Peyer's patch (tissue), 4 donors: ENCODE measurements at places on chromosomes 3 and 15. TPM values are rescaled to one million over a fixed set of nuclear protein-coding genes. Genes with fewer than 3 reads are reported as not detected.

GRCh38 chr3:138670407-138670806 is 61.8 kb downstream of the FAIM start:
- no peak for DNase-seq

DNA sequence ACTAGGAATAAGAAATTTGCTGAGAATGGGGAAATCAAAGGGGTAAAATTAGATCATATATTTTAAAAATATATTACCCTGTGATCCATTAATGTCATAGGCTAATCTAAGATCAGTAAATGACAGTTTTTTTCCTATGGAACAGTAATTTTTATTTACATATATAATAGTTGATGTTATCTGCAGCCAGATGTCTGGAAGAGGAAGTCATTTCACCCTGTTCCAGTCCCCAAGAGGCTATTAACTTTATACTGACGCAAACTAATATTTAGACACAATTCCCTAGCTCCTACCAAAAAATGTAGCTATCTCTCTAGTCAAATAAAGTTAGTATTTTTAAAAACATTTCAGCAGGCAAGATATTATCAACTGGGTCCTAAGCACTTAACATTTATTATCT is 558.0 kb downstream of the MECOM start:
- DNase-seq: no peak

- no peak for DNase-seq
These were observed 730.2 kb upstream of the DPPA4 start for GRCh38 chr3:110067527-110067926.

Gene GASK1A
- total RNA-seq: 6.3 TPM

Gene KNL1
- 18.1 TPM for total RNA-seq

DNA sequence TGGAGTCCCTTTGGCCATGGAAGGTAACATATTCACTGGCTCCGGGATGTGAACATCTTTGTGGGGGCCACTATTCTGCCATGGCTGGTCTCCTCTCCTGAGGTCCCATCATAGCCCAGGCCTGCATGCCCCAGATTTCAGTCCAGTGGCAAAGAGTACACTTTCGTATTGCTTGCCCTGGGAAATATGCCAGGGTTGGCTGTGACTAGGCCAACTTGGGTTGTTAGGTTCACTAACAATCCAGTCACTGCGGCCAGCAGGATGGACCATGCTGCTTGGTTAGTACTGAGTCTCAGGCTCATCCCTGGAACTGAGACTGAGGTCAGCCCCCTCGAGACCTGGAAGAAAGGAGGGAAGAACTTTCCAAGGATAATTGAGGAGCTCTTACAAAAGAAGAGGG is 9.8 kb upstream of the EEFSEC start:
- no peak for DNase-seq

DNA sequence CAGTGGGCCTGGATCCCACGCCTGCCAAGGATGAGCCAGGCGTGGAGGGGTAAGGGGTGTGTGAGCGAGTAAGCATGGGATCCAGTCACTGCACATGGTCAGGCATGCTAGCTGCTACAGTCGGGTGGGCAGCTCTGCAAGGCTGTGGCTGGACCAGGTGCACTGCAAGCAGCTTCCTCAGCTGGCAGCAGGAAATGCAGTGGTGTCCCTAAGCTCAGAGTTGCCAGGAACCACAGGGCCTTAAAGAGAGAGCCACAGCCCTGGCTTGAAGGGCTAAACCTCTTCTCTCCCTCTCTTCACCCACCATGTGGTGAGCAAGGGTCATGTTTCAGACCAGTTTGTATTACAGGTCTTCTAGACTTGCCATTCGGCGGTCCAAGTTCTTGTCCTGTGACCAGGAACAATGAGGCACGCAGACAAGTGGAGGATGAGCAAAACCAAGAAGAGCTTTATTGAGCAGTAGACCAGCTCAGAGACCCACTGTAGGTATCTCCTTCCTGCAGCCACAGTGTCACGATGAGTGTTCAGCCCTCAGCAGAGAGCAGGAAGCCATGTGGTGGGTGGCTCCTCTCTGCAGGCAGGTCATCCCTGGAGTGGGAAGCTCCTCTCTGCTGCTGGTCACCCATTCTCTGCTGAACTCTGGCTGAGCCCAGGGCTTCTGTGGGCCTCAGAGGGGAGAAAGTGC is 511.9 kb downstream of the PYDC2 start:
- no peak for DNase-seq

DNA sequence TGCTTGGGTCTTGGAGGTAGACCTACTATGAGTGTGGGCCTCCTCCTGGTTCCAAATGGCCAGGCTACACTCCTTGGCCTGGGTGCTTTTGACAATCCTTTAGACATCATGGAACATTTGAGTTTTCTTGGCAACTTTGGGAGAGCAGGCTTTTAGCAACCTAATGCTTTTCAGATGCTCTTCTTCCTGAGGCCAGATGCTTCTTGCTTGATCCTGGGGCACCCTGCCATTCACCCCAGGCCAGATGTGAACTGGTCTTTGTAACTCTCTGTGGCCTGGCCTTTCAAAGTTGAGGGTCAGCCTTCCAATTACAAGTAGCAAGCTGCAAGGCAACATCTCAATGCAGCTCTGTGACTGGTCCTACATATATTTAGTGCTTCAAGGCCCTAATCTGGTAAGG is 40.5 kb downstream of the RTP1 start:
- DNase-seq: no peak

Gene CPNE9
- not detected for total RNA-seq

GRCh38 chr3:60240492-60240891 is 1010.8 kb downstream of the FHIT start:
- DNase-seq: no peak

- no peak for DNase-seq
These were observed 277.5 kb upstream of the P2RY1 start for GRCh38 chr3:152557302-152557999.

Gene ADAMTS7
- total RNA-seq: 0.18 TPM

Gene DPPA2
- total RNA-seq: not detected

Gene WNT7A
- total RNA-seq: not detected

DNA sequence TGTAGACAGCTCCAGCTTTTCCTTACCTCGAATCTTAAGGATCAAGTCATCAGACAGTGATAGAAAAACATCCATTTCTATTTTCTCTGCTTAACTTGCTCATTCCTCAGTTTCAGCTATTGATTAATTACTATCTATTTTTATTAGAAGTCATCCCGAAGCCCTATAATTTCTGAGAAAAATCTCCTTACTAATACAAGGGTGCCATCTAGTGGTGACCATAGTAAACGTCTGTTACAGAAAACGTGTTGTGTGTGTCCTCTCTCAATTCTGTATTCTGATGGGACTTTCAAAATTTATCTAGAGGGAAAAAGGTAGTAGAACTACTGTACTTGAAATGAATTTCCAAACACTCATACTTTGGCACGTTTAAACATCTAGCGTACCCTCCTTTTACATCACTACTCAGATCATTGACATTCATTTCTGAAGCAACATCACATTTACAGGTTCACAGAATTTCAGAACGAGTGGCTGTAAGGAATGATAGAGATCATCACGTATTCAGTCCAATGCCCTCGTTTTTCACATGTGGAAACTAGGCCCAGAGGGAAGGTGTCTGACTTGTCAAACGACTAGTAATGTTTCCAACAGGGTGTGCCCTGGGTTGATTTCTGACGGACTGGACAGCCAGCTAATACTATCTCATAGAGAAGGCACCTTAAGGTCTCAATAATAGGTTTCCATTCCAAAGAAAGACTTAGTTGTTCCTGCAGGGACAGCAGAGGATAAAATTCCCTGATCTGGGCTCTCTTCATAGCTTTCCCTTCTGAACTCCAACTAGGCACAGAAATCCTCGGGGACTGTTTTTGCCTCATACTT is 25.6 kb downstream of the HACD2 start:
- DNase-seq: no peak

GRCh38 chr3:152323834-152324233 is 55.1 kb downstream of the MBNL1 start:
- DNase-seq: no peak

DNA sequence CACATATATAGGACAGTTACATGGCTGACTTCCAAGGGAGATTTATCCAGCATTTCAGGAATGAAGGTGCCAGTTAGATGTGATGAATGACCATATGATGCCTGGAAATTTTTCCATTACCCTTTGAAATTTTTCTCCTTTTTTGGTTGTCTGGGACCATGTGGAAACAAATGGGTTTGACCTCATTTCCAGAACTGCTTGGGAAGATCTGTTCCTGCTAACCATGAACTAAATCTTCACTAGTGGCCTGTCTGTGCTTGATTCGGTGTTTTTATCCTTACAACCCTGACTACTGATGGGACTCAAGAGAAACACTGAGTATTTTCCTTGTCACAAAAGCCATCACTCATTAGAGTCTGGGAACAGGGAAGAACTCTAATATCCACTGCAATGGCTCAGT is 409.4 kb downstream of the PDCD6IP start:
- no peak for DNase-seq

Gene ZBTB20
- 56.8 TPM for total RNA-seq

GRCh38 chr3:29373131-29373680 is 92.3 kb downstream of the RBMS3 start:
- DNase-seq: no peak

DNA sequence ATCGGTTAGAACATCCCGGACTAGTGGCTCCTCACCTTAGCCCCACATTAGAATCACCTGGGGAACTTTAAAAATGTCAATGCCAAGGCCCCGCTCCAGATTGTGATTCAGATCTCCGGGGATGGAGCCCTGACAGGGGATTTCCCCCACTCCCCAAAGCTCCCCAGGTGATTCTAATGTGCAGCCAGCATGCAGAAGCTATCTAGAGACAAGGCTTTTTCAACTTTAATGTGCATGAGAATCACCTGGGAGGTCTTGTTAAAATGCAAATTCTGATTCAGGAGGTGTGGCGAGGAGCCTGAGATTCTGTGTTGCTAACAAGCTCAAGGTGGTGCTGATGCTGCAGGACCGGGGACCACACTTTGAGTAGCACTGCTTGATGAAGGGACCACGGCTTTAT is 156.7 kb downstream of the RAB11A start:
- no peak for DNase-seq
